ENCODE measurements at places on chromosomes 3 and 15.

DNA sequence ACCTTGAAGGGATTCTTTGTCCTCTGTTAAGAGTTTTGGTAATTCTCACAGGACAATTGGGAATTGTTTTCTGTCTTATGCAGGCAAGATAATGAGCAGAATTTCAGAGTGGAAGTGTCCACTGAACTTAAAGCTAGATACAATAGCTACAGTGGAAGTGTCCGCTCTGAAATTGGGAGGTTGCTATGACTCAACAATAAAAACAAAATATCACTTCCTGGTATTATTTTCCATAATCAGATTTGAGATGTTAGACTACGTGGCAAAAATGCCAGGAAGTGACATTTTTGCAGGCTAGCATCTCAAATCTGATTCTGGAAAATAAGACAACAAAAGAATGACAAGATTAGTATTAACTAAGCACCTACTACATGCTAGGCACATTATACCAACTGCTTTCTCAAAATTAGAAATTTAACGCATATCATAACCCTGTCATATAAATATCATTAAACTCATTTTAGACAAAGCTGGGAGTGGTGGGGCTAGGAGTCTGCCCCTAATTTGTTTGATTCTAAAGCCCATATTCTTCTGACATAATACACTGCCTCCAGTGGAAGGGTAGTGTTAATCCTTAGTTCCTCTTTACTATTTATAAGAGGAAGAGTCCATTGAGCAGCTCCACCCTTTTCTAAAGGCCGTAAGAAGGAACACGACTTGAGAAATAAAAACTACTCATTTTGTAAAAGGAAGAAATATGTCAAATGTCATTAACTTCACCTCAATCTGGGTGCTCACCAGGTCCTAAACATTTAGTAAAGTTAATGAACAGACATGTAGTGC is 266.9 kb upstream of the STT3B start:
- no peak for DNase-seq

- no peak for DNase-seq
Observed at GRCh38 chr3:20101041-20101440, 60.8 kb downstream of the KAT2B start.

DNA sequence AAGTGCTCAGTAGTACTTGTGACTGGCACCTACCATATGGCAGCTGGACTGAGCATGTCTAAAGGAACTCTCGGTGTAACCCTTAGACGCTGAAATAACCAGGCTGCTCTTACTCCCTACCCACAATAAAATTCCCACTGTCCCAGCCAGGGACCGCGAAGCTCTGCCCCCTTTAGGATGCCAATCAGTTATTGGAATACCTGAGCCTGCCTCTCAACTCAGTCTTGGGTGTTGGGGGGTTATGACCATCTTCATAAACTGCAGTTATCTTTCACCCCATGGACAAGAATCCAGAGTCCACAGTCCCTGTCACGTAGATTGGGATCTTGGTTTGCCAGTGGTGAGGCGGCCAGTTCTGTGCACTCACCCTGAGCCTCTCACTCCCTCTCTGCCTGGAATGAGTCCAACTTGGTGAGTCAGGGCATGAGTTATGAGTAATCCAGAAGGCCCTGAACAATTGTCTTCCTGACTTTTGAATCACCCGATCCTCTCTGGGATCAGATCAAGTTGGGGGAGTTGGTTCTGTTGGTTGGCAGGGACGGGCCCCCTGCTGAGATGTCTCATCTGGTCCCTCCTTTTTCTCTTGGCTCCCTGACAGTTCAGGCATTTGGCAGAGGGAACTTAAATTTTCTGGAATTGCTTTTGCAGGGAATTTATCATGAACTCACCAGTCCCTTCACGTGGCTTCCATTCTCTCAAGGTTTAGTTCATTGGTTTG is 120.1 kb upstream of the UBE2E1 start:
- DNase-seq = peak; percentile 98

- no peak for DNase-seq
Observed at GRCh38 chr3:188128905-188129304, 25.1 kb upstream of the LPP start.

DNA sequence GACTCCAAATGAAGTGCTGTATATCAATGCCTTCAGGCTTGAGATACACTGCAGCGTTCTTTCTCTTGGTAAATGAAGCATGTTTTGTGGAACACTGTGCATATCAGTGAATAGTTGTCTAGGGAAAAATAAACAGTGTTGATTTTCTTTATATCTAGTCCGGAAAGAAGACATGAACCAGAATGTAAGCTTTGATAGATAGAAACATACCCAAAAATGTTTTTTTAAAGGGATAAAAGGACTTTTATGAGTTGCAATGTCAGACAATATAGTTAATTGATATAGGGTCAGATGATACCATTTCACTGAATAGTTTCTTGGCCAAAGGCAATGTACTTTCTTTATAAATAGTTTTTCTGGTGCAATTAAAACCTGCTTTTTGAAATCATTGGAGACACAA is 1037.8 kb downstream of the OTOL1 start:
- no peak for DNase-seq

DNA sequence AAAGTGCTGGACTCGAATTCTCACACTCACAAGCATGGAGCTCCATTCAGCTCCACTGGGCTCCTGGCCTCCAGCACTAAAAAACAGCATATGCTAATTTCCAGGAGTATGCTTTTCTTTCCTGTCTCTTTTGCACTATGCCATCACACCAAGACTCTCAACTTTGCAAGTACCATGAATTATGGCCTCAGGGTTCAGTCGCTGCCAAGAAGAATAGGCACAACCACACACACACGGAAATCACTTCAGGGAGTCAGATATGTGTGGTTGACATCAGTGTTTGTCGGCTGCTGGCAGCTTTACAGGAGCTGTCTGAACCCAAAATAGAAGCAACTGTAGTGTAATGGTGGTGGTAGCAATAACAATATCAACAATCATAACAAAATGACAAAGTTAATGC is 305.0 kb upstream of the SLCO3A1 start:
- no peak for DNase-seq

DNA sequence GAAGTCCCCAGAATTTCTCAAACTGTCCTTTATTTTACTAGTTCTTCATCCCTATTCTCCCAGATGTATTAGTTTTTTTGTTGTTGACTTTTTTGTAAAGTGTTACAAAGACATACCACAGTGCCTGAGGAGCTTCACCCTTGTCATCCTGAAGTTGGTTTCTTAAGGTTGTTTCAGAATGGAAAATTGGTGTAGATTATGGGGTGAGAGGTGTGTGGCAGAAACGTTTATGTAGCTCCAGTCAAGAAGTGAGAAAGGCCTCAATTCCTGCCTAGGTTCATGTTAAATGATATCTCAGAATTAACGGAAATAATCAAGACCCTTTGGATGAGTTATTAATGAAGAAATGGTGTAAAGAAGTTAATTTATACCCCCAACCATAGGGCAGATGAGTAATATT is 6.8 kb downstream of the EDEM1 start:
- no peak for DNase-seq

- DNase-seq = no peak
Observed at GRCh38 chr3:47464588-47464987, 11.2 kb downstream of the SCAP start.

GRCh38 chr3:126684218-126684751 is 19.8 kb upstream of the CHCHD6 start:
- no peak for DNase-seq

DNA sequence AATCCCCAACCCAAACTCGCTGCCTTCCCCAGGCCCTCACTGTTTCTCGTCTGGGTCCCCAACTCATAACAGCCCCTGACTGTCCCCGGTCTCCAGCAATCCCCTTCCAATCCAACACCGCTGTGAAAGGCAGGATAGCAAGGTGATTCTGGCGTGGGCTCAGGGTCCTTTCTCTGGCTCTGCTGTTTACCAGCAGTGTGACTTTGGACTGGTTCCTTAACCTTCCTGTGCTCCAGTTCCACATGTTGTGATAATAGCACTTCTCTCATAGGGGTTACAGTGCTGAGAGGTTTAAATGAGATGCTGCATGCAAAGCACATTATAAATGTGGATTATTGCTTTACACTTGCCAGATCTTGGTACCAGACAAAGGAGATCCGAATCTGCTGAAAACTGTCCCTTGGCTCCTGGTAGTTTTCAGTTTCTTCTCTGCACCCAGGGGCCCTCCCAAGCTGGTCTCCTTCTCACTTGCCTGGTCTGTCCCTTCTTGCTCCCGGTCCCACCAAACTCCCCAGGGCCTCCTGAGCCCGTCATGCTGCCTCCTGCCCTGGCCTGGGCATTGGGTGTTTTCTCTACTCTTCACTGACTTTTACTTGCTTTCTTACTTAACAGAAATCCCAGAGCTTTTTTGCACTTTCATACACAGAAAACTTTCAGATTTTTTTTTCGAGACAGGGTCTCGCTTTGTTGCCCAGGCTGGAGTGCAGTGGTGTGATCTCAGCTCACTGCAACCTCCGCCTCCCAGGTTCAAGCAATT is 26.8 kb upstream of the CYP11A1 start:
- no peak for DNase-seq

DNA sequence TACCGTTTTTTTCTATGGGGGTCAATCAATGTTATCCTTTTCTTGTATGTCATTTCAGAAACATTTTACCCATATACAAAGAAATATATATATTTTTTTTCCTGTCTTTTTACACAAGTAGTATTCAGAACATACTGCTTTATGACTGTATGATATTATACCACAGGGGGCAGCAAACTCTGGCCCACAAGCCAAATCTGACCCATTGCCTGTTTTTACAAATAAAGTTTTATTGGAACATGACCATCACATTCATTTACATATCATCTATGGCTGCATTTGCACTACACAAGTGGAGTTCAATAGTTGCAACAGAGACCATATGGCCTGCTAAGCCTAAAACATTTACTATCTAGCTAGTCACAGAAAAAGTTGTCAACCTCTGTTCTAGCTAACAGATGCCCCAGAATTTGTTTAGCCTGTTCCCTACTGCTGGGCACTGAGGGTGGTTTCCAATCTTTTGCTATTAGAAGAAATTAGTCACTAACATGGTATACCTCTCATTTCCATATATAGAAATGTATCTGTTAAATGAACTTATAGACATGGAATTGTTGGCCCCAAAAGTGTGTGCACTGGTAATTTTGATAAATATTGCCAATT is 57.7 kb downstream of the BFSP2 start:
- peak; percentile 17 for DNase-seq

GRCh38 chr15:84804005-84804900 is 12.9 kb upstream of the ALPK3 start:
- DNase-seq = no peak

GRCh38 chr3:9887480-9887879 is 2.9 kb upstream of the JAGN1 start:
- DNase-seq = no peak

All from ACHN (cell line).